ENCODE measurements at places on chromosomes 2 and 18.
A peak's percentile ranks its signal among the peaks of the same experiment; 100 is the strongest.

DNA sequence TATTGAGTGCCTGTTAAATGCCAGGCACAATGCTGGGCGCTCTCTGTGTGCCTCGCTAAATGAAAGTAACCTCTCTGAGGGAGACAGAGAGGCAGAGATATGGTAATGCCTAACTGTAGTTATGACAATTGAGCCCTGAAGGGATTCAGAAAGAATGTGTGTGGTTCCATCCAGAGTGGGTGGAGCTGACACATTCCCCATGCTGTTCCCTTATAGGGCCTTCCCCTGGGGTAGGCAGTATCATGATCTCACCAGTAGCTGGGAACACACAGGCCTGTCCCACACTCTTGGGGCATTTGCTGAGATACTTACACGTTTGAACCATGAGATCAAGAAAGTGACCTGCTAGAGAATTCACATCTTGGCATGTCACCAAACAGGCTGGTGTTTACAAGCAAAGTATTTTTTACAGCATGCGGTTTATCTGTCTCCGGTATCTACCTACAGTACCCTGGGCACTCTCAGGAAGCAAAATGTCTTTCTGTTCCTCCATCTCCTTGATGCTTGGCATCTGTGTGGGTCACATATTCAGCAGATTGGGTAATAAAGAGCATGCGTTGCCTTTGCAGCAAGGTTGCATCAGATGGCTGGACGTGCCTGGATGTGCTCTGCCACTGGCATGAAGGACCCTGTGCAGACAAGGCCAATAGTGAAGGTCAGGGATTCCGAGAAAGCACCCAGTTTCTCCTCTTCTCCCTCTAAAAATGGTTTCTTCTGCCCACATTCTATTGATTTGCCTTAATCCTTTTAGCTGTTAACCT is 9.4 kb downstream of the CTIF start:
- DNase-seq, result no peak

DNA sequence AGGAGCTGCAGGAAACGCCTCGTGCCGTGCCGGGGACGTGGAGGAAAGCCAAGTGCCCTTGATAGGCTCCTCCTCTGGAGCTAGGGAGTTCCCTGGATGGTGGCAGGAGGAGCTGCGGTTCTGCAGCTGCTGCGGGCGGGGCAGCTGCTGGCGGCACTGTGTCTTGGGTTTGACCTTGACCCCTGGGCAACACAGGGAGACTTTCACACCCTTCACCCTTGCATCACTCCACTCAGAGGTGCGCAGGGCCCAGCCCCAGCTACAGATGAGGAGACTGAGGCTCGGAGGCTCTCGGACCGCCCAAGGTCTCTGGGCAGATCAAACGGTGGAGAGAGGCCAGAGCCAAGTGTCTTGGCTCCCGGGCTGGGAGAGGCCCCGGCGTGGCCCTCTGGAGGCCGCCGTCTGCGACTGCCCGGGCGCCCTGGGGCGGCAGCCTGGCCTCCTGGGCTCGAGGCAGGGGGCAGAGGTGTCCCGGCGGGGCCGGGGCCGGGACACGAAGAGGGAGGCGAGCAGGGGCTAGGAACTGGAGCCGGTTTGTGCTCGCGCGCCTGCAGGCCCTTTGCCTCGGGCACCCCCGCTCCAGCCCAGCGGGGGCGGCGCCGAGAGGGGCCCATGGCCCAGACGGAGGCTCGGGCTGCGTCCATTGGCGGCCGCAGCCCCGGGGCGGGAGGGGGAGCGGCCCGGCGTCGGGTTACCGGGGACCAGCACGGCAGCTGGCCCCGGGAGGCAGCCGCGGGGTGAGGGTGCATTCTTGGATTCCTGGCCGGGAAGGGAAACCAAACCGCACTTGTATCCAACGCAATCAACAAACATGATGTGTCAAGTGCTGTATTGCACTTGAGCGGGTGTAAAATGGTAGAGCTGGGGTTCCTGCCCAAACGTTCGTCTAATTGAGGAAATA is 129.6 kb upstream of the SLC1A4 start:
- DNase-seq, result peak; percentile 69

DNA sequence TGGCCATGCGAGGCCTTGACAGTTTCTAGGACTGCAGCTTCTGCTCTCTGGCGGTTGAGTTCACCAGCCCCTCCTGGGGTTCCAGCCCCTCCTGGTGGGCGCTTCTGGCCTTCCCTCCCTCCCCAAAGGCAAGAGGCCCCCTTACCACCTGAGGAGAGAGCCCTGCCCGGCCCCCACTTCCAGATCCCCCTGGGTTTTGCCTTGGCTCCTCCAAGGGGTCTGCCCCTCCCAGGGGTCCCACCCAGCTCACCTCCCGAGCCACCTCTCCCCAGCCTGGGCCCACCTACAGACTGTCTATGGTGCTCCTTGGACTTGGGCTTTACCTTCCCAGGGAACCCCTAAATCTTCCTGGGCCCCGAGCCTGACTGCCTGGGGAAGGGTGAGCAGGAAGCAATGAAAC is 264.5 kb downstream of the ATAD2B start:
- no peak for DNase-seq

DNA sequence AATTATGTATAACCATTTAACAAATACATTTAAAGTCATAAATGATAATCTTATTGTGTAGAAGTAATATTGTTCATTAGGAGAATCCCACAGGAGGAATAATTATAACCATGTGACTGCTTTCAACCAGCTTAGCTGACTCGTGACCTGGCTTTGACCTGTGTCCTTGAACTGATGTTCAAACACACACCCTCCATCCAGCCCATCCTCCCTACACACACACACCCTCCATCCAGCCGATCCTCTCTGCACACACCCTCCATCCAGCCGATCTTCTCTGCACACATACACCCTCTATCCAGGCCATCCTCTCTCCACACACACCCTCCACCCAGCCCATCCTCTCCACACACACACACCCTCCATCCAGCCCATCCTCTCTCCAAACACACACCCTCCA is 83.5 kb downstream of the EIPR1 start:
- DNase-seq, result no peak

DNA sequence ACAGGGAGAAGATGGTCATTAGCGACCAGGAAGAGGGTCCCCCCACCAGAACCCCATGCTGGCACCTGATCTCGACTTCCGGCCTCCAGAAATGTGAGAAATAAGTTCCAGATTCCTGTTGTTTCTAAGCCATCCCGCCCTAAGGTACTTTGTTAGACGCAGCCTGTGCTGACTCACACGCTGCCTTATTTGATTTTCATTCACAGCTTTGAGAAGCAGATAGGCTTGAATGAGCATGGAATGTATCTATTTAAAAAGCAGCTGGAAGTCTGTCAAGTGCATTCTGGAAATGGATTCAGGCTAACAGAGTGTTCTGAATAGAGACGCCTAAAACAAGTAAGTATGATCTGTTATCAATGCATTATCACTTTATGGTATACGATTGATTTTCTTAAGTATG is 8.3 kb upstream of the IL1R2 start:
- no peak for DNase-seq

DNA sequence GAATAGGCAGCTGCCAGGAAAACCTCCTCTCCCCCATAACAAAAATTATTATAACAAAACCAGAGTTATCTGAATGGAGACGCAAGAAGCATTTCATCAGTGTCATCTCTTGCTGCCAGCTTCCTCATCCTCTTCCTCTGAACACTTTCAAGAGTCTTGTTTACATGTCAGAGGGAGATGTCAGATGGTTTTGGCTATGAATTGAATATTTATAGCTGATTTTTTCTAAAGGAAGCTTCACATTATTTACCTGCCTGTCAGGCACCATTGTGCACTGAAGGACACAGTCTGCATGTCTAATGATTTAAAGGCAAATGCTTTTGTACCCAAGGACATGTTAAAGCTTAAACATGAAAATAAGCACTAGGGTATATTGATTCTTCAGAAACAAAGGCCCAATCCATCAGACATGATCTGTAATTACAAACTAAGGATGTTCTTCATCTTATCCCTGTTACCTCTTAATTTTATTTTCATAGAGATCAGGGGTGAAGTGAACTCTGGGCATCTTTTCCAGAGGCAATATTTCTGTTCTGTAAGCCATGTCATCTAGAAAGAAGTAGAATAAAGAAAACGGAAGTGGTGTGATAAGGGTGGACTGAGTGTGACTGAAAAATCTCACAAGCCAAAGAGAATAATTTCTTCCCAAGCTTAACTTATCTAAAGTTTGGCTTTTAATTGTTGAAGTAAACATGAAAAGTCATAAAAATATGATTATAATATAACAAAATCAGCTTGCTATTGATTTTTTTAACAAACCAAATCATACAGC is 168.7 kb downstream of the ANKRD44 start:
- no peak for DNase-seq

DNA sequence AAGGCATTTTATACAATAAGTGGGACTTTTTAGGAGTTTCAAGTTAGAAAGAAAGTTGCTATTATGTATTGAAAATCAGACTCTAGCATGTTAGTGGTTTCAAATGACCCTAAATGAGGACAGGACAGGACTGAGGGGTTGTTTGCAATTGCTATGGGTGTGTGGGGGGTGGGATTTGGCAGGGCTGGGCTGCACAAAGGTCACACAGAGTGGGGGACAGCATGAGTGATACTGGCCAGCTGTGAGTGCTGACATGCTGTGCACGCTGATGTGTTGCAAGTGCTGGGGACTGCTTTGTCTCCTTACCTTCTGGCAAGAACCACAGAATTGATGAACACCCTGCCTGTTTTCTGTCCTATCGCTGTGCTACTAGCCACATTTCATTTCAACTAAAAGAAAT is 29.8 kb downstream of the RNMT start:
- DNase-seq, result no peak

GRCh38 chr18:57855551-57855950 is 52.4 kb upstream of the ATP8B1 start:
- no peak for DNase-seq

DNA sequence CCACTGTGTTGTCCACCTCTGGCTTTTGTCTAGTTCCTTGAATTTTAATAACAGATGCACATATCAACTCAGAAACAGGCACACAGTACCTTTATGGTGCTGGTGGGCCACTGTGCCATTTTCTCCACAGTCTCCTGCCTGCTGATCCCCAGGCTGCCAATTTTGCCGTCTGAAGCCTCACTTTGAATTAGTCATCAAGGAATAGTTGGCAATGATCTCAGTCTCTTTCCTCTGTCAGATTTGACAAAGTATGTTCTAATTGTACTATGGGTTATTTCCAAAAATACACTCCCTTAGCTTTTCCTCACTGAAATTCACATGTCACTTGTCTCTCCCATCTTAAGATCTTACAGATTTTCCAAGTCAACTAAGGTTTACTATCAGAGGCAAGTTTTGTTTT is 140.7 kb downstream of the ZNF516 start:
- no peak for DNase-seq

All from globus pallidus (tissue), 1 donor.